ENCODE measurements at places on chromosomes 4 and X. TPM values are rescaled to one million over a fixed set of nuclear protein-coding genes. Genes with fewer than 3 reads are reported as not detected.

Gene LNX1
- 6.0 TPM for total RNA-seq

Gene ARHGAP4
- 69.8 TPM for total RNA-seq

Gene PDE5A
- 58.0 TPM for total RNA-seq

Gene ZCCHC18
- 1.6 TPM for total RNA-seq

Gene SNX25
- 98.5 TPM for total RNA-seq

Gene KCND1
- 1.2 TPM for total RNA-seq

Gene PTPN13
- total RNA-seq = 69.9 TPM

Gene TLR10
- 0.78 TPM for total RNA-seq

Gene USP17L12
- not detected for total RNA-seq

Gene GK2
- total RNA-seq = not detected

Gene PLAC8
- total RNA-seq = 81.7 TPM

Gene MAGEB17
- total RNA-seq = not detected

Gene GPM6B
- total RNA-seq = 37.1 TPM

Gene SLITRK4
- total RNA-seq = 0.58 TPM

Gene BMX
- 3.6 TPM for total RNA-seq

Gene RAB33A
- 0.75 TPM for total RNA-seq

Gene TEC
- 7.7 TPM for total RNA-seq

Gene GABRG1
- total RNA-seq = not detected

Gene HPGDS
- 15.8 TPM for total RNA-seq

Gene FGFBP1
- total RNA-seq = 3.3 TPM

Gene CD40LG
- 1.6 TPM for total RNA-seq

Gene FGF13
- total RNA-seq = 3.2 TPM

Gene RTL5
- total RNA-seq = 9.2 TPM

Gene TNIP3
- 2.3 TPM for total RNA-seq

Gene MAGEB1
- not detected for total RNA-seq

All from upper lobe of right lung (tissue), 1 donor.